Breast epithelium (tissue), 4 donors: ENCODE measurements at places on chromosomes 6 and 20. TPM values are rescaled to one million over a fixed set of nuclear protein-coding genes. Genes with fewer than 3 reads are reported as not detected.

- no peaks in the 10 kb centered on the region for H3K36me3 ChIP-seq
- H3K27me3 ChIP-seq = no peaks in the 10 kb centered on the region
- peak overlapping the region; percentile 67 for H3K27ac ChIP-seq
- no peaks in the 10 kb centered on the region for H3K4me1 ChIP-seq
- H3K4me3 ChIP-seq = no peak overlapping the region
These were observed 187.4 kb upstream of the TAB2 start for GRCh38 chr6:149130090-149130489.

Gene AAR2
- total RNA-seq = 32.1 TPM

- peak overlapping the region; percentile 43 for H3K4me3 ChIP-seq
- no peaks in the 10 kb centered on the region for H3K27me3 ChIP-seq
- H3K4me1 ChIP-seq = no peaks in the 10 kb centered on the region
- no peaks in the 10 kb centered on the region for H3K36me3 ChIP-seq
These were observed 159.2 kb downstream of the CD109 start for GRCh38 chr6:73854998-73855718.

- H3K36me3 ChIP-seq = no peaks in the 10 kb centered on the region
- no peak for DNase-seq
- no peak overlapping the region for H3K27ac ChIP-seq
- no peaks in the 10 kb centered on the region for H3K27me3 ChIP-seq
- no peak overlapping the region for H3K4me3 ChIP-seq
These were observed 46.6 kb upstream of the AFDN start for GRCh38 chr6:167779993-167780655.

DNA sequence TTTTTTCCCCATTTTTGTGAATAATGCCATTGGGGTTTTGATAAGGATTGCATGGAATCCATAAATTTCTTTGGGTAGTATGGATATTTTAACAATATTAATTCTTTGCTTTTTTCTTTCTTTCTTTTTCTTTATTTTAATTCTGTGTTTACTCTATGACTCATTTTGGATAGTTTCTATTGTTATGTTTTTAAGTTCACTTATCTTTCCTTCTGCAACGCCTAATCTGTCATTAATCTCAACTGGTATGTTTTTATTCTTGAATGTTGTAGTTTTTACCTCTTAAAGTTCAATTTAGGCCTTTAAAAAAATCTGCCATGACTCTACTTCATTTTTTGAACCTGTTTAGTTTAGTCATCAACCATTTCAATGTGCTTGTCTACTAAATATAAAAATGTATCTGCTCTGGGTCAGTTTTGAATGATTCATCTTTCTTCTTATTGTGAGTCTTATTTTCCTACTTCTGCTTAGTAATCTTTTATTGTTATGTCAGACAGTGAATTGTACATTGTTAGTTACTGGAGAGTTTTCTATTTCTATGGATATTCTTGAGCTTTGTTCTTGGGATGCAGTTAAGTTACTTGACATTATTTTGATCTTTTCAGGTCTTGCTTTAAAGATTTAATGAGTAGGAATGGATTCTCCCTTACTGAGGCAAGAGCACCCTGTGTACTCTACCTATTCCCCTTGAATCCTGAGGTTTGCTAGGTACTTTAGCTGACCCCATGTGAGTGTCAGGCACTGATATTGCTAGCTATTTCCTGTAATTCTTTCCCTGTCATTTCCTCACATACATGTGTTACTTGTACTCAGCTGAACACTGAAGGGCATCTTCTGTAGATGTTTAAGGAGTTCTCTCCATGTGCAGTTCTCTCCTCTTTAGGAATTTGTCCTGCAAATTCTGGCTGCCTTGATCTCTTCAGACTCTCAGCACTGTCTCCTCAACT is 104.2 kb downstream of the TFAP2B start:
- H3K27ac ChIP-seq = no peak overlapping the region
- H3K4me1 ChIP-seq = no peaks in the 10 kb centered on the region
- no peaks in the 10 kb centered on the region for H3K27me3 ChIP-seq
- no peaks in the 10 kb centered on the region for H3K36me3 ChIP-seq
- DNase-seq = no peak

DNA sequence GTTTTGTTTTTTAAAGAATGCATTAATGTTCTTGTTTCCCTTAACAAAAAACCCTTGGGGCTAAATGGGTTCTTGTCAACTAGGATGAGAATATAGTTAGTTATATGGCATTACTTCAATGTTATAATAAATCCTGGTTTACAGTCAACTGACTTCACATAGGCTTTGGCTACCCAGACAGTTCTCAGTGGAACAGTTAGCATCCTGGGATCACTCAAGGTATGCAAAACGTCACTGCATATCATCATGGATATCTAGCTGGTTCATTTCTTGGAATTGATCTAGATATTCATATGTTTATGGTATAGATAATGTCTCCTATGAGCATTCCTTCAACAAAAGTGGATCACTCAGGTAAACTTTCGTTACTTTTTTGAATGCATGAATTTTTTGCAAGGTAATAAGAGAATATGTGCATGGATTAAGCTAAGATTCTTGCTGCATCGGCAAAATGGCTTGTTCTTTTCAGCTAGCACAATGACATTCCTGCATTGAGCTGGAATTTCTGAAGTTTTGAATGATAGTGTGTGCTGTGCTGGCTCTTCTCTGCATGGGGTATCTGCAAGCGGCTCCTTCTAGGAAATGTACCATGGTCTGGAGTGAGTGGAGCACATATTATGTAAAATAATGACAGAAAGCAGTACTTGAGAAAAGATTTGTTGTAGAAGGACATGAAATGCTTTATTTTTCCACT is 138.9 kb downstream of the ADGRG6 start:
- no peak overlapping the region for H3K27ac ChIP-seq
- H3K27me3 ChIP-seq = no peaks in the 10 kb centered on the region
- H3K4me1 ChIP-seq = no peaks in the 10 kb centered on the region
- DNase-seq = no peak
- no peak overlapping the region for H3K4me3 ChIP-seq

DNA sequence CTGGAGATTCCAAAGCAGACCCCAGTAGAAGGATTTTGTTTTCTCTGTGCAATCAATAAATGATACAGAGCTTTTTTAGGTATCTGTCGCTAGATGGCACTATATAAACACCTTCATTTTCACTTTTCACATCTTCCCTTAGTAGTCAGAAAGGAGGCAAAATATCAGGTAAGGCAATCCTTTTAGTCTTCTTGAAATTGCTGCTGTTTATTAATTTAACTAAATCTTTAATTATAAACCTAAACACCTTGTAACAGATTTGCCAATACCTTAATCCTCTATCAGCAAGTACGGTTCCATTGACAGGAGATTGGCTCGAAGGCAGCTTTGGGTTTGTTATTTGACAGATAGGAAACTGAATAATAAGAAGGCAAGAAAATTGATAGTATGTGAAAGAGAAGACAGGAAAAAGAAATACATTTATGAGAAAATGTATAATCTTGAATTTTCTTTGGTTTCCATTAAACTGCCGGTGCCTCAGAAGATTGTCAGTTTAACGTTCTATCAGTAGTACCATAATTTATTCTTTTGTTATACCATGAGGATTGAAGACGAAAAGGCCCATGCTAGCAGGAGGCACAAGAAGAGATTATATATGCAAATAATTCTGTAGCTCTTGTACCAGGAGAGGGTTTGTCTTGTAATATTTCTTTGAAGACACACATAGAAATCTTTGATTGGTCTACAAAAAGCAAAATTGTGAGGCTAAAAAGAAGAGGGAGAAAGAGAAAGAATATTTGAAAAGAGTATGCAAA is 23.5 kb upstream of the IBTK start:
- no peaks in the 10 kb centered on the region for H3K36me3 ChIP-seq
- H3K27ac ChIP-seq = no peak overlapping the region
- no peak for DNase-seq
- H3K4me1 ChIP-seq = no peaks in the 10 kb centered on the region

Gene OLIG3
- total RNA-seq = not detected

GRCh38 chr6:31729515-31729978 is 448 bp upstream of the DDAH2 start:
- peak overlapping the region; percentile 97 for H3K27ac ChIP-seq
- peak; percentile 95 for DNase-seq
- H3K27me3 ChIP-seq = no peaks in the 10 kb centered on the region
- peaks cover 6% of the 10 kb centered on the region for H3K4me1 ChIP-seq
- peak overlapping the region; percentile 88 for H3K4me3 ChIP-seq

GRCh38 chr20:32036252-32036651 is 15.8 kb upstream of the HCK start:
- H3K4me1 ChIP-seq = no peaks in the 10 kb centered on the region
- H3K27me3 ChIP-seq = no peaks in the 10 kb centered on the region
- H3K36me3 ChIP-seq = no peaks in the 10 kb centered on the region
- no peak overlapping the region for H3K4me3 ChIP-seq

Gene PPP1R16B
- total RNA-seq = 10.8 TPM

Gene CFB
- total RNA-seq = 36.3 TPM

Gene FOXF2
- 1.6 TPM for total RNA-seq
